ENCODE measurements at places on chromosomes 12 and 14.

DNA sequence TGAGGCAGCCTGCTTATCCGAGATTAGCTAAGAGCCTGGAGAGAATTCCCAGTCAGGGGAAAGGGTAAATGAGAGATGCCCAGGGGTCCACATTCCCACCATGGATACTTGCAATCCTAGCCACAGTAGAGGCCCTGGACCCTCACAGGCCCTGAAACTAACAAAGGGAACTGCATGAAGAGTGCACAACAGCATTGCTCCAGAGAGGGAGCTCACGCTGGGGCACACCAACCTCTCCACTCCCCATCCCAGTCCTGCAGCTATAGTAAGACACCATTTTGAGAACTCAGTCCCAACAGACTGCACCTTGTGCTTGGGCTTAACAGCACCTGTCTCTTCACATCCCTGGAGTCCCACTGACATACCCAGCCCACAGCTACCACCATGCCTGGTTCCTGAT is 30.5 kb downstream of the CEP83 start:
- no peak for DNase-seq

- no peak for DNase-seq
Measured at GRCh38 chr14:53640695-53641094, 315.9 kb downstream of the BMP4 start.

DNA sequence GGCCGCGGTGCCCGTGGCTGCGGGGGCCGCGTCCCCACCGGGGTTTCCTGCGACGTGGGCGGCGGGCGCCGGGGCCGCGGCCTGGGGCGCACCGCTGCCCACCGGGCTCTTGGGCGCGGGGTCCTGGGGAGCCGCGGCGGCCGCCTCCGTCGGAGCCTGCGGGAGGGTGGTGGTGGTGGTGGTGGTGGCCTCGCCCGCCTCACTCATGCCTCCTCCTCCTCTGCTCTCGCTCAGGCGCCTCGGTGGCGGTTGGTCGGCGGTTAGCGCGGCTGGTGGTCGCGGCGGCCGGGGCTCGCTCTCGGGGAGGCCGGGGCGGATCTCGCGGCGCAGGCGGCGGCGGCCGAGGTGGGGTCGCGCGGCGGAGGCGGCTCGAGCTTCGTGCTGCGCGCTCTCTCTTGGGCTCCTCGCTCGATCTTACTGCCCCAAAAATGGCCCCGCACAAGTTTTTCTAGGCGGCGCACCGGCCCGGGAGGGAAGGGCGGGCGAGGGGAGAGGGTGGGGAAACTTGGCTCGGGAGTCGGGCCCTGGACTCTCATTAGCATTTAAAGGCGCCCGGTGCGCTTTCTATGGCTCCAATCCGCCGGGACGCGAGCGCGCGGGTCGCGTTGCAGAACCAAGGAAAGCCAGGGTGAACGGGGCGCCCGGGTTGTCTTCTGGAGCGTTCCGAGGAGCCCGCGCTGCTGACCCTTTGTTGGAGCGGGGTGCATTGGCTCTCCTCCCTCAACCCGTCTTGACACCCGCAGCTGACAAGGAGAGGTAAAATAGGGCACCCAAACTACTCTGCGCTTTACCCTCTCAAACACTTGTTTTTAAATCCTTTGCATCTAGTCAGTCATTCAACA is at the start of gene YBX3:
TSS of gene YBX3 (minus strand) at position 419 of the 842 bp plus-strand sequence. CDS start at position 207, 212 bp downstream.
- DNase-seq, result peak; percentile 40

DNA sequence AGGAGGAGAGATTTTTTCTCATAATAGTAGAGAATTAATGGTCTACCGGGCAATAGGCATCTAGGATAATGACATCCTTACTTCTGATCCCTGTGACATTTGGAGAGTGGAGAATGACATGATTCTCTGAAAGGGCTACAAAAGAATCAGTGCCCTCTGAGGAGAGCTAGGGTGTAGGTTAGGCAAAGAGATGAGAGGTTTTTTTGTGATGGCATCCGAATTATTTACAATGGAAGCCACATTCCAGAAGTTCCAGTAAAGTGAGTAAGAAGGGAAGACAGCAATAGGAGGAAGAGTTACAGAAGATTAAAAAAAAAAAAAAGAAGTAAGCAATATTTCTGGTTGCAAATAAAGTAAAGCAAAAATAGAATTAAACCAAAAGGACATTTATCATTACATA is 478.0 kb downstream of the RMST start:
- DNase-seq, result no peak

DNA sequence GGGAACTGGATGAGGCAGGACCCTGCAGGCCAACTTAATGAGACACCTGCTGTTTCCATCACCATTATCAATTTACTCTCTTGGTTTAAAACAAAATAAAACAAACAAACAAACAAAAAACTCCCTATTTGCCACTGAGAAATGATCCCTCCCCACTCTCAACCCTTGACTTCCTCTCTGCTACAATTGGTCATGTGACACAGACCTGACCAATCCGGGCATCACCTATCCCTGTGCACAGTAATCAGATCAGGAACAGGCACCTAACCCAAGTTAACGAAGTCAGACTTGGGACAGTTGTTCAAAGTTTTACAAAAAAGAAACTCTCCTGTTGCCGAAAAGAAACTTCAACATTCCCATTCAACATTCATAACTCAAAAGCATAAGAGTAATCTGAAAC is 58.4 kb downstream of the NELL2 start:
- DNase-seq, result no peak

GRCh38 chr12:76804435-76804976 is 40.6 kb downstream of the ZDHHC17 start:
- no peak for DNase-seq

GRCh38 chr12:108468196-108468968 is 46.7 kb upstream of the FICD start:
- peak; percentile 2 for DNase-seq

GRCh38 chr12:121452340-121452984 is 52.5 kb downstream of the RNF34 start:
- no peak for DNase-seq

DNA sequence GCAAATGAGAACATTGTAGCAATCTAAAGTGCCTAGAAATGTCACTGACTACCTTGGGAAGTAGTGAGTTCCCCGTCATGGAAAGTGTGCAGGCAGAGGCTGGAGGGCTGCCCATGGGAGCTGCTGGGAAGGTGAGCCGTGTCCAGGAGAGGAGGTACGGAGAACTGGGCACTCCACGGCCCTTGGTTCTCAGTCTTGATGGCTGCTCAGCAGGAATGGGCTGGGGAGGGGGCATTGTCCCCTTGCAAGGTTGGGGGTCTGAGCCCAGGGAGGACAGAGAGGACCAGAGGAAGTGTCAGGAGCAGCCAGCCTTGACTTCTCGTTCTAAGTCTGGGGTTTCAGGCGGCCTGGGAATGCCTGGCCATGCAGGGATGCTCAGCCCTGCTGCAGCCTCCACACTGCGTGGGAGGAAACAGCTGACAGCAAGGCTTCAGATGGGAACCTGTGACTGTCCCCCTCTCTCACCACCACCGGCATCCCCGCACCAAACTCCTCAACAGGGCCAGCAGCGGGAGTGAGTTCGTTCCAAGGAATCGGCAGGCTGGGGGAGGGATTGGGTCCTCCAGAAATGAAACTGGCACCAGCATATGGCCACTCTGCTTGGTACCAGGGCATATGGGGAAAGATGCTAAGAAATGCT is 140.2 kb downstream of the BCL11B start:
- no peak for DNase-seq

DNA sequence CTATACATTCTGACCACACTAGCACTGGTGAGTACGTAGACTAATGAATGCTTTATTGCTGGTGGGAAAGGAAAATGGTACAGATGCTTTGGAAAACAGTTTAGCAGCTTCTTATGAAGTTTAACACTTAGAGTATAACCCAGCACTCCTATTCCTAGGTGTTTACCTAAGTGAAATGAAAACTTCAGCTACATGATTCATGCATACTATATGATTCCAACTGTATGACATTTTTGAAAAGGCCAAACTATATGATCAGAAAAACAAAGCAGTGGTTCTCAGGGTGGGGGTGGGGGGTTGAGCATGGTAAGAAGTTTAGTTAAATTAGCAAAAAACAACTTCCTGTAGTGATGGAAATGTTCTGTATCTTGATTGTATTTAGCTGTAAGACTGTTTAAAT is 22.1 kb upstream of the ARID4A start:
- no peak for DNase-seq

GRCh38 chr12:63948211-63948610 is 103.7 kb downstream of the SRGAP1 start:
- no peak for DNase-seq

DNA sequence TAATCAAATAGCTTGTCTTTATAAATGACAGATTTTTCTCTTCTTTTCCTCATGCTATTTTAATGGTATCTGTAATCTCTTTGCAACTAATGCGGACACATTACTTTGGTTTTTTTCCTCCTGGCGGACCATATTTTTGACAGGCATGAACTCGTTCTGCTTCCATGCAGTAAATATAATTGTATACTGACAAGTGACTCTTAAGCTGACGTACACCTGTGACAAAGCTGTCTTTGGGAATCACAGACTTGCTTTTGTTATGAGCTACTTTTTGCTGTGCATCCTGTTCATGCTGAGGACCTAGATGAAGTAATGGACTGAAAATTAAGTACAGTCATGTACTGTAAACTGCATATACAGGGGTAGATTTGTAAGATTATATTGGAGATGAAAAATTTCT is 434.3 kb upstream of the TMTC1 start:
- no peak for DNase-seq

- no peak for DNase-seq
Measured at GRCh38 chr14:72049462-72049861, 117.2 kb downstream of the RGS6 start.

DNA sequence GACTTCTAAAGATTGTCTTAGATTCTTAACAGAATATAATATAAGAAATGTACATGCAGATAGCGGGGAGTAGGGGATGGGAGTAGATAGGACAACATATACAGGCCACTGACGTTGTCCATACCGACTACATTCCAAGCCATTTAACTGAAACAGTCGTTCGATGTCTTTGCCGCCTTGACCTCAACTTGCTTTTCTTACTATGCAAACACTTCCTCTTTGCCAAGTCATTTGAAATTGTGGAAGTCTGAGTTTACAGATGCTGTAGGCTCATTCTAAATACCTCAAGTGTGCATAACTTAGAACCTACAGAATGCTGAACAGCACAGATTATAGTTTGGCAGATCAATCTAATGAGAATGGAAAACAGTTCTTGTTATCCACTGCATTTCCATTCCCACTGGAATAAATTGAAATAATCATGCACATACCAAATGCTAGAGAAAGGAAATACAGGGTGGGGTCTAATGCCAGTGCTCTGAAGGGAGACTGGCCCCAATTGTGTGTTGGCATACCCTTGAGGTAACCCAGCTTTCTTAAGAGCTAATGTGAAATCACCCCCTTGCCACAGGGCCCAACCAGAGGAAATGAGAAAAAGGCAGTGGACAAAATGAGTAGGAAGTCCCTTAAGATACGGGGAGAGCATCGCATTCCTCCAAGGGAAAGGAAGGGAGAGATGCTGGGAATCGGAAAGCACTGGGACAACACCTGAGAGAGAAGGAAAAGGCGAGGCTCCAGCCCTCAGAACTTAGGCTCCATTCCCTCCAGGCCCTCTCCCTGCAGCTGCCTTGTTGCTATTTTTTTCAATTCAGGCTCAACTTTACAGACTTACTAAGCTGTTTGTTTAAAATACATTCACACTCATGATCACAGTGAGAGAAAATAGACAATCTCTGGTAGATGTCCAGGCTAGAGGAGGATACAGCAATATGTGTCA is 380.9 kb upstream of the TMTC1 start:
- no peak for DNase-seq

DNA sequence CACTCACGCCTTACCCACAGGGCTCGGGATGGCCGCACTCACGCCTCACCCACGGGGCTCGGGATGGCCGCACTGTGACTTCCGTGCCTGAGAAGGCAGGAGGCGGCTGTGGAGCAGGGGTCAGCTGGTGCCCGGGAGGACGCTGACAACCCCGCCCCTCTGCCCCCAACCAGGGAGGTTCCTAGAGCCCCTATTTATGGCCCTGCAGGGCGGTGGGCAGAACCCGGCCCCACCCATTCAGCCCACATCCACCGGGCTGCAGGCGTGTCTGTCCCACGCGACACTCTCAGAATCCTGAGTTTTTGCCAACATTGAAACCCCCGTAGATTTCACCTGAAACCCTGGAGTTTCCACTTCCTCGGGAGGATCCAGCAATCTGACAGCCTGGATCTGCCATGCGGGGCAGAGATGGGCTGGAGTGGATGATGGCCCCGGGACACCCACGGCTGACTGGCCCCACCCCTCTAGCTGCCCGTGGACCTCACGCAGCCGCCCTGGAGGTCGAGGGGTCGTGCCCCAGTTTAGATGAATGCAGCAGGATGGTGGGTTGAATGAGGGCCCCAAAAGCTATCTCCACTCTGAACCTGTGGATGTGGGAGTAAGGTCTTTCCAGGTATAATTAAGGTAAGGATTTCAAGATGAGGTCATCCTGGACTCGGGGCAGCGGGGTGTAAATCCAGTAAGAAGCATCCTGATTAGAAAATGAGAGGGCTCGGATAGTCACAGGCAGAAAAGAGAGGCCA is 20.4 kb downstream of the GALNT9 start:
- no peak for DNase-seq

DNA sequence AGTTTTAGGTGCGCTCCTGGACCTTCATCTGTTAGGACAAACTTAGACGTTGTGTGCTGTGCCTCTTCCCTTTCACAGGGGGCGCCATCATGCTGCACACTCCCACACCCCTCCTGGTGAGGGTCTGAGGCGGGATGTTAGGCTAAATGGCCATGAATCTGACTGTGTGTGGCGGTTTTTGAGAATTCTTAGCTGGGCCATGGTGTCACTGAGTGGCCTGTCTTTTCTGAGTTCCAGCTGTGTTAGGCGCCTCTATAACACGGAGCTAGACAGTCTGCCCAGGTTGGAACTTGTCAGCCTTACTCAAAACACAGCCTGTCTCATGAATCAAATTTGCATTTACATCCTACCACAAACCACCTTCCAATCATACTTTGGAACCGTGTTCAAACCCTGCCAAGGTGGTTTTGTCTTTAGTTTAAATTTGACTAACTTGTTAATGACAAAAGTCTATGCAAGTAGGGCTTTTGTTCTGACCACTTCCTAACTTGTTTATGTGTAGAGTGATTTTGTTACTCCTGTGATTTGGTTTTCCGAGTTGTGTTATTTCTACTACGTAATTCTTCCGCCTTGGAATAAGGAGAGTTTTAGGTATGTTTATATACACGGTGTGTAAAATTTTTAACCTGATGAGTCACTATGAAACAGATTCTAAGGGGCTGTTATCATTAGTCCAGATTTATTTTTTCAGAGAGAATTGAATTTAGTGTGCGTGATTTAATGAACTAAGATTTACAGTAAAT is 19.6 kb downstream of the ACVR1B start:
- no peak for DNase-seq

DNA sequence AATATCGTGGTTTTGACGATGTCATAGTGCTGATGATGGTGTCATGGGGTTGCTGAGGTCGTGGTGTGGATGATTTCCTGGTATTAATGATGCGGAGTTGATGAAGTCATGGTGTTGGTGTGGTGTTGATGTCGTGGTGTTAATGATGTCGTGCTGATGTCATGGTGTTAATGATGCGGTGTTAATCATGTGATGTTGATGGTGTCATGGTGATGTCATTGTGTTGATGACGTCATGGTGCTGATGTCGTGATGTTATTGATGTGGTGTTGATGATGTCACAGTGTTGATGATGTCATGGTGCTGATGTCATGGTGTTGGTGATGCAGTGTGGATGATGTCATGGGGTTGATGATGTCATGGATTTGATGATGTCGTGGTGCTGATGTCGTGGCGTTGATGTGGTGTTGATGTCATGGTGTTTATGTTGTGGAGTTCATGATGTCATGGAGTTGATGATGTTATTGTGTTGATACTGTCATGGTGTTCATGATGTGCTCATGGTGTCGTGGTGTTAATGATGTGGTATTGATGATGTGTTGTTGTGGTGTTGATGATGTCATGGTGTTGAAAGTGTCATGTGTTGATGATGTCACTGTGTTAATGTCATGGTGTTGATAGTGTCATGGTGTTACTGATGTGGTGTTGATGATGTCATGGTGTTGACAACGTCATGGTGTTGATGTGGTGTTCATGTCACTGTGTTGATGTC is 48.5 kb upstream of the RIMBP2 start:
- peak; percentile 10 for DNase-seq

All from stimulated activated naive CD4-positive, alpha-beta T cell (primary cell).